ENCODE measurements at places on chromosomes 1 and 21. TPM values are rescaled to one million over a fixed set of nuclear protein-coding genes. Genes with fewer than 3 reads are reported as not detected.

DNA sequence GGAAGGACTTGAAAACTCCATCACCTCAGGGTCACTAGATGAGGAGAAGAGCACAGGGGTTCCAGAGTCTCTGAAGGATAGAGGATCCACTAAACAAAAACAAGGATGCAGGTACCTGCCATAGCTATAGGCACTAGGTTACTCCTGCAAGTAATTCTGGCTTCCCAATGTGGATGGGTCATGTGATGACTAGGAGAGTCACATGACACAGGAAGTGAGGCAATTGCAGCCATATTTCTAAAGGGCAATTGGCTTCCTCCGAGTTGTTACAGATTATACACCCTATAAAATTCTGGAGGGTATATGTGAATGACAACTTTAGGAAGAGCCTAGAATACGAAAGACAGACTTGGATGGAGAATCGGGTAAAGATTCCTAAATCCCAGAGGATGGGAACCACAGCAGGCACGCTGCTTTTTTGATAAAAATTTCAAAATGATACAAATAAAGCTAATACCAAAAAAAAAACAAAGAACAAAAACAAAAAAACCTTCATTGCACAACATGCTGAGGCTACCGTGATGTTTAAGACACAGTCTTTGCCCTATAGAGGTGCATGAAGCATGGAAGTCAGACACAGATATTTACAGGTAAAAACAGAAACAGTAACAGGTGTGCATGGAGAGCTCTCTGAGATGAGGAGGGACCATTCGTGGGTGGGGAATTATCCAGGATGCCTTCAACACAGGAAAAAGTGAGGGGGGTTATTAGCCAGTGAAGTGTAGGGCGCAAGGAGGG is 10.5 kb downstream of the MTX1 start:
- no peaks in the 10 kb centered on the region for H3K36me3 ChIP-seq
- no peaks in the 10 kb centered on the region for H3K27me3 ChIP-seq

DNA sequence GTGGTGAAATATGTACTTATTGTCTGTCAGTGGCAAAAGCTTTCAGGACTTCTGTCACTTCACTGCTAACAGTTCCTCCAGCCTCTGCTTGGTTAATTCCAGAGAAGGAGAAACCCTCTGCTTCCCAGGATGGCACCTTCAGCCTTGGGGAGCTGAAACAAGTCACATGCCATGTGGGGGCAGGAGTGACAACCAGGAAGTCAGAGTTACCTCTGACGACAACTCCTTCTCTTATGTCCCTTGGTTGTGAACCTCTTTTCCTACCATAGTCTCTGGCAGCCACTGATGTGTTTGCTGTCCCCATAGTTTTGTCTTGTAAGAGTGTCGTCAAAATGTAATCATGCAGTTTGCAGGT is 53.6 kb downstream of the FCRL5 start:
- H3K27ac ChIP-seq: no peak overlapping the region
- no peak overlapping the region for H3K4me3 ChIP-seq
- H3K27me3 ChIP-seq: no peaks in the 10 kb centered on the region
- H3K4me1 ChIP-seq: no peaks in the 10 kb centered on the region
- no peak for DNase-seq
- no peaks in the 10 kb centered on the region for H3K36me3 ChIP-seq

DNA sequence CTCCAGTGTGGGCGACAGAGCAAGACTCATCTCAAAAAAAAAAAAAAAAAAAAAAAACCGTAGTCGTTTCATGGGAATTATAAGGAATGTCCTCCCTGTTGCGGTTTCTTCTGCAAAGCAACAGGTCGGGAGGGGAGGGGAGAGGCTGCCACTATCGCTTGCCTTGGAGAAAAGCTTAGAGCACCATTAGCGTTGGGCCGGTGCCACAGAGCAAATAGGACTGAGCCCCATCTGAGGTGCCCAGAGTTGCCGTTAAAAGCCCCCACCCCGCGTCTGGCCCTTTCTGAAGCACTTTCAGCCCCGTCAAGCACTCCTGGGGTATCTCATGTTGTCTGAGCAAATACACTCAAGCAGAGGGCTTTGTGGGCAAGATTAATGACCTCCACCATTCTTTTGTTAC is 2.2 kb downstream of the RIPPLY3 start:
- peaks cover 8% of the 10 kb centered on the region for H3K4me1 ChIP-seq
- H3K36me3 ChIP-seq: no peaks in the 10 kb centered on the region

GRCh38 chr1:2606881-2607621 is 20.5 kb downstream of the PRXL2B start:
- DNase-seq: no peak
- peaks cover 4% of the 10 kb centered on the region for H3K4me1 ChIP-seq

DNA sequence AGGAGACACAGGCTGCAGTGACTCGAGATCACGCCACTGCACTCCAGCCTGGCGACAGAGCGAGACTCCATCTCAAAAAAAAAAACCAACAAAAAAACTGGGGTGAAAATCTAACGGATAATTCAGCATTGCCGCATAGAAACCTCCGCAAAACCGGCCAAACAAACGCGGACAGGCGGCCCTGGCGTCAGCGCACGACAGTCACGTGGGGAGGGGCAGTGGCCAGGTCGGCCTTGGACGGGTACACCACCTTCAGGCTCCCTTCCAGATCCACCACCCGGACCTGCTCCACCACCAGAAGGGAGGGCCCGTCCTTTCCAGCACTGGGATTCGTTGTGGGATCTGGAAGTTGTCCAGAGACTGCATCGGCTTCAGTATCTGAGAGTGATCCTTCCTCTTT is 8.4 kb downstream of the SMIM1 start:
- no peak overlapping the region for H3K27ac ChIP-seq
- no peak overlapping the region for H3K4me3 ChIP-seq
- H3K4me1 ChIP-seq: peaks cover 6% of the 10 kb centered on the region
- no peak for DNase-seq
- H3K36me3 ChIP-seq: peaks cover 67% of the 10 kb centered on the region

- H3K4me3 ChIP-seq: no peak overlapping the region
- DNase-seq: no peak
- peaks cover 10% of the 10 kb centered on the region for H3K4me1 ChIP-seq
- H3K27ac ChIP-seq: no peak overlapping the region
- H3K36me3 ChIP-seq: no peaks in the 10 kb centered on the region
- no peaks in the 10 kb centered on the region for H3K27me3 ChIP-seq
Observed at GRCh38 chr1:3894626-3895278, 5.3 kb downstream of the C1orf174 start.

- no peak overlapping the region for H3K4me3 ChIP-seq
- no peak for DNase-seq
- peaks cover 21% of the 10 kb centered on the region for H3K4me1 ChIP-seq
- no peak overlapping the region for H3K27ac ChIP-seq
- no peaks in the 10 kb centered on the region for H3K27me3 ChIP-seq
Observed at GRCh38 chr1:34980715-34981114, 4.4 kb downstream of the TMEM35B start.

DNA sequence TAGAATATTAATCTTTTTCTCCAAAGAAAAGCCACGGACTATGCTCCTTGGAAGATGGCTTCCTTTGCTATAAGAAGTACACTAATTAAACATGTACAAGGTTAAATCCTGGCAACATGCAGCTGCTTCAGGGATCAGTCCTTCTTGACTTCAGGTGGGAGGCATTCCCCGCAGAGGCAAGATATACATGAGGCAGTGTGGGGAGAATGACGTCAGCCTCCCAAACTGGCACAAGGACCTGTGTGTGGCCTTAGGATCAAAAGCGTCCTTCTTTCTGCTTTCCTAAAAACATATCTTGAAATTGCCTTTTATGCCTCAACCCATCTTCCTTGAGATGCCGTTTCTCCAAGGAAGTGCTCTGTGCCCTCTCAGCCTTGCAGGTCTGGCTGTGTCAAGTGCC is 90.3 kb downstream of the WLS start:
- H3K27me3 ChIP-seq: no peaks in the 10 kb centered on the region
- no peak for DNase-seq
- H3K36me3 ChIP-seq: no peaks in the 10 kb centered on the region
- no peak overlapping the region for H3K27ac ChIP-seq

SPRR2F gene
- 2.5 TPM for total RNA-seq

FBXO2 gene
- 27.3 TPM for total RNA-seq

S100A14 gene
- total RNA-seq: 323 TPM

PKP1 gene
- 409 TPM for total RNA-seq

B3GALT2 gene
- 0.49 TPM for total RNA-seq
